Activated naive CD8-positive, alpha-beta T cell treated with anti-CD3 and anti-CD28 coated beads, Interleukin-2, amount 10 ng/mL, durations not matched to agents 7 days and 5 days (primary cell): ENCODE measurements at places on chromosomes 6 and 20. TPM values are rescaled to one million over a fixed set of nuclear protein-coding genes. Genes with fewer than 3 reads are reported as not detected.

Gene DDO
- total RNA-seq: not detected

Gene NKX2-4
- not detected for total RNA-seq

Gene GPR6
- total RNA-seq: not detected

Gene ACTL10
- total RNA-seq: 4.4 TPM

Gene CNKSR3
- total RNA-seq: not detected

Gene PTK6
- 0.11 TPM for total RNA-seq

Gene COL9A1
- total RNA-seq: not detected

Gene TSBP1
- total RNA-seq: not detected
